ENCODE measurements at places on chromosomes 1 and 21.

GRCh38 chr1:93078638-93078985 lies 471 bp upstream of the MTF2 start:
- DNase-seq = no peak

- DNase-seq = no peak
Observed at GRCh38 chr1:83029916-83030315, 969.0 kb downstream of the TTLL7 start.

- no peak for DNase-seq
Observed at GRCh38 chr1:223711747-223712193, 569 bp upstream of the CAPN2 start.

DNA sequence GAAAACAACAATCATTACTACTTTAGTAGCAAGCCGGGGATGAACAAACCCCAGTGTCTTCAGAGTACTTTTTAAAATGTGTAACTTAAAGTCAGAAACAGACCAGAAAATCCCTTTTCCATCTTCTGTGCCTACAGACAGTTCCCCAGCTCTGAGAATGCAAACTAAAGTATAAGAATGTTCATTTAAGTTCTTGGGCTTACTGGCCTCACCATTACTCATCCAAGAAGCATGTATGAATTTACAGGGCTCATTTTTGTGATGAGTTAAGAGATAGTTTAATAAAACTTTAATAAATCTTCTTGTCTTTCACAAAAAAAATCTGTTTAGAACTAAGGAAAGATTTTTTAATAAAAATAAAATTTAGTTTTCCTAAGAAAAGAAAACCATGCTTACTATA lies 4.6 kb downstream of the LPGAT1 start:
- no peak for DNase-seq

GRCh38 chr1:185215911-185216310 lies 58.9 kb downstream of the SWT1 start:
- DNase-seq = no peak

DNA sequence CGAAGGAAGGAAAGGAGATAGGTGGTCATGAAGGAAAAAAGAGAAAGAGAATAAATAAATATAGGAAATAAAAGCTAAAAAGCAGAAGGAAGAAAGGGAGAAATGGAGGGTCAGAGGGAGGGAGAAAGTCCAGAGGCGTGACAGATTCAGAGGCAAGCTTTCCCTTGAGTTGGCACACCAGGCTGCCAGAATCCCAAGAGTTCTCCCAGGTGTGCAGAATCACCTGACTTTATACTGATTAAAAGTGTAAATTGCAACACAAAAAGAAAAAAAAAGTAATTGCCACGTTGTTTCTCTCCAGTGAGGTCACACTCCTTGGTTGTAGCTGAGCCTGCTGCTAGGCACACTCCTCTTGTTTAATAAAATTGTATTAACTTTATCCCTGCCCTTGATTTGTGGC lies 669.9 kb upstream of the PKN2 start:
- DNase-seq = no peak

GRCh38 chr1:38818175-38818976 lies 41.2 kb downstream of the RRAGC start:
- peak; percentile 64 for DNase-seq

Data from activated CD4-positive, alpha-beta T cell treated with anti-CD3 and anti-CD28 coated beads, Interleukin-2, amount 50 U/mL, for 48 hours (primary cell).